ENCODE measurements at places on chromosomes 12 and 14.

- no peak for DNase-seq
Measured at GRCh38 chr12:126474703-126475102, 1409.5 kb downstream of the AACS start.

DNA sequence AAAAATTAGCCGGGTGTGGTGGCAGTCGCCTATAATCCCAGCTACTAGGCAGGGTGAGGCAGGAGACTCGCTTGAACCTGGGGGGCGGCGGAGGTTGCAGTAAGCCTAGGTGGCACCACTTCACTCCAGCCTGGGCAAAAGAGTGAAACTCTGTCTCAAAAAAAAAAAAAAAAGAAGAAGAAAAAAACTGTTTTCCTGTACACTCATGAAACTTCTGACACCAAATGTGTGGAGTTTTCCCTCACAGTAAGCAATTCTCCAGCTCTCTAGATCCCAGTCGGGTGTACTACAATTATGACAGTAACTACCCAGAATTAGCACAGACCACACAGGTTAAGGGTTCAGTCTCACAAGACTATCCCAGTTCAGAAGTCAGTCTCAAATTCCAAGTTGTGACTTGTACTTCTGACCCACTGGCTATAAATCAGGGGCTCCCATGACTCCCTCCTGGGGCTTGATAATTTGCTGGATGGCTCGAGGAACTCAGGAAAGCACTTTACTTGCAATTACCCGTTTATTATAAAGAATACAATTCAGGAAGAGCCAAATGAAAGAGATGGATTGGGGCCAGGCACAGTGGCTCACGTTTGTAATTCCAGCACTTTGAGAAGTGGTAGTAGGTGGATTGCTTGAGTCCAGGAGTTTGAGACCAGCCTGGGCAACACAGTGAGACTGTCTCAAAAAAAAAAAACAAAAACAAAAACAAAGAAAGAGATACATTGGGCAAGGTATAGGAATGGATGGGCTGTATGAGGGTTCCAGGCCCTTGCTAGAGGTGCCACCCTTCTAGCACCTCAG, 12.4 kb upstream of the ARF6 start:
- DNase-seq: no peak

DNA sequence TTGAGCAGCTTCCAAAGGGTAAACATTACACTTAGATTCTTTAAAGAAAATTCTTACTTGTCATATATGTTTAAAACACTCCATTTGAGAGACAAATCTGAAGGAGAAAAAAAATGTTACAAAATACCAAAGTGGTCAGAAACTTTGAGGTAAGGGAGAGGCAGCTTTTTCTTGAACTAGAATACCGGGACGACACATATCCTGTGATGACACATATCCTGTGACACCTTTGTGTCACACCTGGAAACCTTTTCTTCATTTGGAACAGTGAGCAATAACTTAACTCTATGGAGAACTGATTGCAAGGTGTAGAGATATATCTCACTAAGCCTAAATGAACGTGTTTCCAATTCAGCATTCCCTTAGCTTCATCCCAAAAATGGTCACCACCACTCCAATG, 4.6 kb upstream of the GRIN2B start:
- no peak for DNase-seq

DNA sequence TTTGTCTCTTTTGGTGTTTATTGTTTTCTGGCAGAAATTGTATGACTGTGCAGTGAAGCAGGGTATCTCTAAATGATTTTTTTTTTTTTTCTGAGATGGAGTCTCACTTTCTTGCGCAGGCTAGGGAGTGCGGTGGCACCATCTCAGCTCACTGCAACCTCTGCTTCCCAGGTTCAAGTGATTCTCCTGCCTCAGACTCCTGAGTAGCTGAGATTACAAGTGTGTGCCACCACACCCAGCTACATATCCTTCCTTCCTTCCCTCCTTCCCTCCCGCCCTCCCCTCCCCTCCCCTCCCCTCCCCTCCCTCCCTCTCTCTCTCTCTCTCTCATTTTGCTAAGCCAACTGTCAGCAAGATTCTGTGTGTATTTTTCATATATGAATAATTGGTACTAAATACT, 94.4 kb downstream of the PPHLN1 start:
- no peak for DNase-seq

- no peak for DNase-seq
Measured at GRCh38 chr12:23758608-23759007, 190.9 kb downstream of the SOX5 start.

GRCh38 chr12:126734710-126735109, 1532.3 kb upstream of the TMEM132C start:
- DNase-seq: no peak

DNA sequence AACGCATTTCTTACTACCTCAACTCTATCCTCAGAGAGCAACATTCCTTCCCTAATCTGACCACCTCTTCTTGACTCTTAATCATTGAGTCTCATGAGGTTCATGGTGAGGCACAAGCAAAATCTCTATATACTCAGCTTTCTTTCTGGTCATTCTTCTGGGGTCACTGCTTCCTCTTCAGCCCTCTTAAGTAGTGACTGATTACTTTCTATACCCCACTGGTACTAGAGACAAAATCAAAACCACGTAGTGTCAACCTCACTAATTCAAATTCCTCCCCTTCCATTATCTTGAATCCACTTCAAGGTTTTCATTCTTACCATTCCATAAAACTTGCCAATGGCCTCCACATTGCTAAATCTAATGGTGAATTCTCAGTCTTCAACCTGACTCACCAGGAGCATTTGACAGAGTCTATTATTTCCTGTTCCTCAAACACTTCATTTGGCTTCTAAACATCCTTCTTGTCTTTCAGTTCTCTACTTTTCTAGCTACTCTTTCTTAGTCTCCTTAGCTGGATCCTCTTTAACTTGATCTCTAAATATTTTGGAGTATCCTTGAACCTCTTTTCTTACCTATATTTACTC, 6.8 kb downstream of the WDHD1 start:
- DNase-seq: no peak

All from brain pericyte (primary cell).